Neural progenitor cell (in vitro differentiated cells): ENCODE measurements at places on chromosomes 12 and 14.
A peak's percentile ranks its signal among the peaks of the same experiment; 100 is the strongest.

- DNase-seq = no peak
These were observed 2.5 kb downstream of the SSPN start for GRCh38 chr12:26197832-26198231.

- DNase-seq = no peak
These were observed 223.9 kb downstream of the MED13L start for GRCh38 chr12:116053479-116054200.

DNA sequence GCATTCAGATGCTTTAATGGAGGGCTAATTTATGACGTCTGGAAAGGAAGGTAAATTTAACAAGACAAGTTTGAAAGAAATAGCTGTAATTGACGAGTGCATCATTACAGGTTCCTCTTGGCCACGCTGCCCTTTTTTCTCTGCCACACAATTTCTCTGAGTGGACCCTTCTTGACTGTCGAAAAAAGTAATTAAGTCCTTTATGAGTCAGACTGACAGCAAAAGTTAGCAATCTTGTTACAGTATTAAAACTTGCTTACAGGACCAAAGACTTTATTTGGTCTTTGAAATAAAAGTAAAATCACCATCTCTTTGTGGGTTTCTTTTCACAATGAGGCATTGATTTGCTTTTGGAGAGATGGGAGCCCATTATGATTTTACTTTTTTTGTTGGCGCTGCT, 42.6 kb downstream of the SAMD4A start:
- DNase-seq = no peak

DNA sequence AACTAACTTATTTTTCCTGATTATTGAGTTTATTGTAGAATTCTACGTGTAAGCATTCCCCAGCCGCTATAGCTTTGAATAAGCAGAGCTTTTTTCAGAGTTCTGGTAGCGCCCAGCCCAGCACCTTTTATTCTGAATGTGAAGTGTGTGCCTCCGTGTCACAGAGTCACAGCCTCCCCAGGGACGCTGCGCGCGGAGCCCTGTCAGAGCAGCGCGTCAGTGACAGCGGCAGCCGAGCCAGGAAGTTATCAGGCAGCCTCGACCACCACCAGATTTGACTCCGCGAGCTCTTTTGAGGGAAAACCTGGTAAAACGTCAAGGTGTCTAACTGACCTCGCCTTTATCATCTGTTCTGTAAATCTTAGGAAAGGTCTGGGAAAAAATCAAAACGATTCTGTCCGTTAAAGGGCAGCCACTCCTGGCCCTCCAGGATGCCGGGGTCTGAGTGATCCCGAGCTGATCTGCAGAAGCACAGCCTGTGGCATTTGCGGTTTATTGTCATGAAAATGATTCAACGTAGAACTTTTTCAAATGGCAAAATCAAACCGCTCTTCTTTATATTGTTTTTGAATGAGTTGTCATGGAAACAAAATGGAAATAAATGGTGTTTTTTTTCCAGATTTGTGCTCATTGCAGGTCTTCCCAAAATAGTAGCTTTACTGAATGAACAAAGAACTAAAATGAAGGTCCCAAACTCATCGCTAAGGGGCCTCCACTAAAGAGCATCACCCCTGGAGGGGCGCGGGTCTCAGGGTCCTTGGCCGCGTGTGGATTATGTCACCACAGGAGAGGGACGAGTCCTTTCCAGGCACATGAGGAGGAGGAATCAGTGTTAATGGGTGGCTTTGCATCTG, 43.1 kb upstream of the MMP17 start:
- no peak for DNase-seq

DNA sequence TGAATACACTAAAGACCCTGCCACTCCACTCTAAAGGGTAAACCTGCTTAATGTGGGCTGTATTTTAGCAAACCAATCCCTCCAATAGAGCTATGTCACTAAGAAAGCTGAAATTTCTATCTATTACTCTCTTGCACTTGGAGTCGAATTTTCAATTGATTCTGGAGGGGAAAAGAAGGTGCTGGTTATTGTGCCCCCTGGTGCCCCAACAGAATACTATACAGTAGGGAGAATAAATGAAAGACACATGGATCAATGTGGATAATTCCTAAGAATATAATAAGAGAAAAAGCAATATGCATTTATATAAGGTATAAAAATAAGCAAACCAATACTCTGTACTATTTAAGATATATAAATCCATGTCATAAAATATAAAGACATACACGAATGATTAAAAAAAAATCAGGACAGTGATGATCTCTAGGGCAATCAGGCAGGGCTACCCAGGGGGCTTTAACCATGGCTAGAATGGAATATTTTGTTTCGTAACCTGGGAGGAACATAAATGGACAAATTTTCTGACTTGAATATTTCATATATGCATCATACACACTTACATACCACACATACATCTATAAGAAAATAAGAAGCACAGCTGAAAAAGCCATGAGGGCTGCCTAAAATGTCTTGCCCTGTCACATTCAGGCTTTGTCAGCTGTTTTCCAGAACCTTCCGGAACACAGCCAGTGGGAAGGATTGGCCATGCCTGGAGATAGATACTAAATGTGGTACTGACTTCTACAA, 54.4 kb downstream of the EFCAB11 start:
- DNase-seq = peak; percentile 35

DNA sequence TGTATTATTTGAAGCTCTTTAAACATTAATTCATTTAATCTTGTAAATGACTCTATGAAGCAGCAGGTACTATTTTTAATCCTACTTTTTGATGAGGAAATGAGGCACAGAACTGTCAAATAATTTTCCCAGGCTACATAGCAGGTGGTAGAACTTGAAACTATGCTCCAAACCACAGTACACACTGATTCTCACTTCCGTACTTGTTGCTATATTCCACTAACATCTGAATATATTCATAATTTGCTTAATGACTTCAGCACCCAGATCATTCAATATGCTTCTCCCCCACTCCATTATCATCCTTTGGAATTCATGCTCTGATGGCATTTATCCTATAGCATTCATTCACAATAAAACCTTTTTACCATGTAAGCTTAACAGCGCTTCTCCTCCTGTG, 4.9 kb downstream of the ERGIC2 start:
- no peak for DNase-seq

DNA sequence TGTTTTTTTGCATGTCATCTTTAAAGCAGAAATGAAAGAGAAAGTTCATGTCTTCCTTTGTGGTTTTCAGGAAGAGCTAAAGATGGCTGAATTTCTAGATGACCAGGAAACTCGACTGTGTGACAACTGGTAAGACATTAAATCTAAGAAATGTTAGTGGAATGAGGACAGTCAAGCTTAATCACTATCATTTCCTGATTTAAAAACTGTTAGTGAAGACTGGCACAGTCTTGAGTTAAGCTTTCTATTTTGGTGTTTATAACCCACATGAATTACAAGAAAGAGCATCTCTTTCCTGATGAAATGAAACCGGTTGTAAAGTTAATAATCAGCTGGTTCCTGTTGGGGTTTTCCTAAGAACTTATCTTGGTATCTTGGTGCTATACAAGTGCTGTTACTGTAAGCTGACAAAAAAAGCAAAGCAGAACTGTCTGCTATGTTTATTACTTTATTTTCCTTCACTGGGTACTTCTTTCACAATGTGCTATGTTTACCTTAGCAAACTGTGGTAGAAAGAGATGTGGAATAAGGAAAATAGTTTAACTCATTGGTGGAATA, 5.2 kb downstream of the TRAFD1 start:
- no peak for DNase-seq

DNA sequence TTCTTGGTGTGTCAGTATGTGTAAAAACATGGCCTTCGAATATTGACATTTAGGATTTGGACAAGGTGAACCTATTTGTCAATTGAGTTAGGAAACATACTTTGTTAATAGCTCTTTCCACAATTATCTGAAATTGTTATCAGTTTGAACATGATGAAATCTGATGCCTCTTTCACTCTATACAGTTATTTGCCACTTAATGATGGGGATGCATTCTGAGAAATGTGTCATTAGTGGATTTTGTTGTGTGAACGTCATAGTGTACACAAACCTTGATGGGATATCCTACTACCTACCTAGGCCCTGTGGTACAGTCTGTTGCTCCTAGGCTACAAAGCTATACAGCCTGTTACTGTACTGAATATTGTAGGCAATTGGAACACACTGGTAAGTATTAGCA, 4.8 kb downstream of the TULP3 start:
- no peak for DNase-seq

- DNase-seq = no peak
These were observed 24.5 kb upstream of the CRIP2 start for GRCh38 chr14:105450123-105450505.

DNA sequence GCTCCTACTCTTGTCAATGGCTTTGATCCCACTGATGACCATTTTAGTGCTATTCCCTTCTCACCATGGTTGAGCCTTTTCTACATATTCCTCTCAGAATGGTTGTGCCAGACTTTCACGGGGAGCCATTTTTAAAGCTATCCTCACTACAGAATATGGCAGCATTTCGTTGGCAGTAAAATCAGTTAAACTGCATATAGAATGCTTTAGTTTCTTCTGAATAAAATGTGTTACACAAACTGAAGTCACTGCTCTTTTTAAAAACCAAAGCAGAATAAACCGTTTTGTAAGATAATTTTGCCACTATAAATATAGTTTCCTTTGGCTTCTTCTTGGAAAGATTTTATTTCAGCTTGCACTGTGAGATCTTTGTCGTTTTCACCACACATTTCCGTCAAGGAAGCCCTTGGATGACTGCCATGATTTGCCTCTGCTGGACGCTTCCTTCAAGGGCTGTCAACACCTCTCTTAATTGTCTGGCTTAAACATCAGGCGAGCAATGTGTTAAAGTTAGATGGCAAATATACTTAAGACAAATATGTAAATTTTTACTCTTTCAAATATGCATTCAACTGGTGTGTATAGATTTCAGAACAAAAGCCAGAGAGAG, 624.2 kb downstream of the DIO2 start:
- no peak for DNase-seq

DNA sequence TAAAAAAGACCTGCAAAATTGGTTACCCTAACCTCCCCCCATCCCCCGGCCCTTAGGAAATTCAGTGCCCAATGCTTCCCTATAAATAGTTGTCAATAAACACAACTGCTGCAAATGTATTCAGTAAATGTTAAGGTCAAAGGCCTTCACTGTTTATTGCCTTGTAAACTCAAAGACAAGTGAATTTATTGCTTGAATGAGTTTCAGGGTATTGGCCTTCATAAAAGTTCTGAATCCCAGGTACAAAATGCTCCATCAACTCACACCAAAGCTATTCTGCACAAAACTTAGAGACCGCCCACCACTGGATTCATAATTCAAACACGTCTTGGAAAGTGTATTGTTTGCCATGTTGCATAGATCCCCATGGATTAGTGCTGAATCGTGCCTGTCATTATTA, 63.3 kb upstream of the CDKN3 start:
- no peak for DNase-seq

DNA sequence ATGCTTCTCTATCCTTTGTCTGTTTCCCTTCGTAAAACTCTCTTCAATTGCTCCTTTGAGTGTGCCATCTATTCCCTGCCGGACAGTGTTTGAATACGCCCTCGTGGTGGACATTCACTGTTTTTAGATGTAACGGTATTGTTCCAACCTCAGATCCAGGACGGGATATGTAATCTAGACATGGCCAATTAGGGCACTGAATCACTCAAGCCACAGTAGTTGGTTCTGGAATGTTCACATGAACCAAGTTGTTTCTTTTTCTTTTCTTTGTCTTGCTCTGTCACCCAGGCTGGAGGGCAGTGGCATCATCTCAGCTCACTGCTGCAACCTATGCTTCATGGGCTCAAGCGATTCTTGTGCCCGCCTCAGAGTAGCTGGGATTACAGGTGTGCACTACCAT, 204.2 kb upstream of the PLXNC1 start:
- DNase-seq = no peak

- peak; percentile 25 for DNase-seq
These were observed 905.4 kb downstream of the SLC16A7 start for GRCh38 chr12:60501124-60501729.

GRCh38 chr12:107484230-107484629, 201.4 kb upstream of the PWP1 start:
- DNase-seq = no peak

GRCh38 chr12:10227648-10228047, 15.0 kb downstream of the GABARAPL1 start:
- no peak for DNase-seq

DNA sequence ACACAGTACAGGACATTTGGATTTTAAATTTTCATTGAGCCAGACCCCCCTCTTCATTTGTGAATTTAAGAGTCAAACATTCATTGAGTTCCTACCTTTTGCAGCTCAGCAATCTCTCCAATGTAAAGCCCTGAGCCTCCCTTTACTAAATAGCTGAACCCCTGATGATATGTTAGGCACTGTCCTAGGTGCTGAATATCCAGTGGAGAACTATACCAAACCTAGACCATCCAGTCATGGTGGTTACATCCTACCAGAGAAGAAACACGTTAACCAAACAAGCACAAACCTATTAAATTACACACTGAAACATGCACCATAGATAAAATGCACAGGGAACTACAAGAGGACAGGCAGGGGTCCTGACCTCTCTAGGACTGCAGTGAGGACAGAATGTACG, 1585.3 kb upstream of the TMEM132C start:
- DNase-seq = peak; percentile 51

GRCh38 chr12:19139615-19140194, 10.2 kb downstream of the PLEKHA5 start:
- DNase-seq = peak; percentile 13

DNA sequence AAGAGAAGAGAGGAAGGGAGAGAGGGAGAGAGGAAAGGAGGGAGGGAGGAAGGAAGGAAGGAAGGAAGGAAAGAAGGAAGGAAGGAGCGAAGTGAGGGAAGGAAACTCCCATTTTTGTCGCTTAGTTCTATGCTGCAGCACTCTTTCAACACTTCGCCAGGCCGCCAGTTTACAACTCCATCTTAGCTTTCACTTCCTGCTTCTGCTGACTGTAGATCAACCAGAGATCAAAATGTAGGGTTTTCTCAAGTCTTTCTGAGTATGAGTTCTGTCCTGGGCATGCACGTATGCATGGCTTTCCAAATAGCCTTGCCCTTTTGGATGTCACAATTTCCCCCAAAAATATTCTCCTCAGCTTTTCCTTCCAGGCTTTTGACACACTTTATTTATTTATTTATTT, 723.4 kb downstream of the TRHDE start:
- no peak for DNase-seq

DNA sequence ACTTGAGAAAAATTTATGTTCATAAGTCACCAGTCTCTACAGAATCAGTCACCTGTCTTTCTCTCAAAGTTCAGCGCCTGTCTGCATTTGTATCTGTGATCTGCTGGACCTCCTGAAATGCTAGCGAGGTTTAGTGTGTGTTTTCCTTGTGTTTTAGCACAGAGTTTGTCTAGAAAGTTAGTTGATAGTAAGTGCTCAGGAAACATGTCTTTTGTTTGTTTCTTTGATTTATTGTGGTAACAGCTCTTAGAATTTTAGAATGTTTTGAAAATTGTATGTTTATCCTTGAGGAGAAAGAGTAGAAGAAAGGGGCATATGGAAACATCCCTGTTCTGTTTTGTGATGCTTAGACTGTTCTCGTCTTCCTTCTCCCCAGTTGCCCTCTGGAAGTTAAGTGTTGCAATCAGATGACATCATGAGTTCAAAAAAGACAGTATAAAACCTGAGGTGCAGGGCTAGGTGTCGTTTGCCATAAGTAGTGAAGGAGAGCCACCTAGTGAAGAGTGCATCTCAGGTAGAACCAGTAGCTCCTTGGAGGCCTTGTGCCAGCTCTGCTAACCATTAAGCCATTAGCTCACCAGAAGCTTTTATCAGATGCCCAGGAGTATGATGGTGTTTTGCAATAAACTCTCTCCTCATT, 44.8 kb downstream of the FBXW8 start:
- no peak for DNase-seq

- DNase-seq = no peak
These were observed 3.7 kb downstream of the CLEC4A start for GRCh38 chr12:8127138-8127537.
